Large intestine (tissue), 12 donors: ENCODE measurements at places on chromosomes 7 and 10. TPM values are rescaled to one million over a fixed set of nuclear protein-coding genes. Genes with fewer than 3 reads are reported as not detected.

SLF2 gene
- polyA plus RNA-seq, result 29.1 TPM

IL15RA gene
- polyA plus RNA-seq, result 9.5 TPM

STEAP2 gene
- polyA plus RNA-seq, result 19.2 TPM

SLC13A4 gene
- 1.1 TPM for polyA plus RNA-seq

LRRC61 gene
- polyA plus RNA-seq, result 22.8 TPM

RBAK gene
- 13.7 TPM for polyA plus RNA-seq
